HuH-7.5 (cell line): ENCODE measurements at places on chromosomes 11 and 22.

DNA sequence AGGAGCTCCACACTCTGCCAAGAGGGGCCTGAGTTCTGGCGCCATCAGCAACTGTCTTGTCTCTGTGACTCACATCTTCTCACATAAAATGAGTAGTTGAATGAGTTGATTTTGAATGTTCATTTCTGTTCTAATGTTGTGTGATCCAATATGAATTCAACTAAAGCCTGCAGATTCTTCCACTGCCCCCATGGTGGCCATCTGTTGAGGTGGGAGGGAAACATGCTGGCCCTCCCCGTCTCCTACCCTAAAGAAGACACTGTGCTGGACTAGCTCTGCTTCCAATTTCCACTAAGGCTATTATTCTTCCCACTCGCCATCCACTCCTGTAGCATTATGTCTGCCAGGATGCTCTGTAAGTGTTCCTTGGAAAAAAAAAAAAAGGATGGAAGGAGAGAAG, 555.6 kb upstream of the LARGE1 start:
- DNase-seq: no peak

DNA sequence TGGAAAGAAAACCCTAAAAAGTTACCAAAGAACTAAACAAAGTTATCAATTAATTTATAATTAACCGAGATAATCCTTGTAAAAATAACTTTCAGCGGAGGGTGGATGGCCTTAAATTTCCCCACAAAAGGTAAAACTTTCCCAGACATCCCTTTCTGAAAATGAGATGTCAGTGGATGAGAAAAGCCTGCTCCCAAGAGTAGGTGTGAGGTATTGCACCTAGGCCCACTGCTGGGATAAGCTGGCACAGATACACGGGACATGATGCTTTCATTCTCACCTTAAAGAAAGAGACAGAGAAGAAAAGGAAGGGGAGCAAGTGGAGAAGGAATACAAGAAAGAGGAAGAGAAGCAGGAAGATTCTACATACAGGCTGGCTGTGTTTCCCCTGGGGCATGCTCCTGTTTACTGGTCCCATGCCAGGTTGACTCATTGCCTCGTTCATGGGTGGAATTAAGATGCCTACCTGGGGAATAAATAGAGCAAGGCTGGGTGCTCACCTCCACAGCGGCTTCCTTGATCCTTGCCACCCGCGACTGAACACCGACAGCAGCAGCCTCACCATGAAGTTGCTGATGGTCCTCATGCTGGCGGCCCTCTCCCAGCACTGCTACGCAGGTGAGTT, at the start of gene SCGB2A2:
Gene SCGB2A2, plus strand, starts transcription at position 505 of the 625 bp plus-strand sequence. Its CDS starts 59 bp downstream, at position 564.
- DNase-seq: peak; percentile 15

DNA sequence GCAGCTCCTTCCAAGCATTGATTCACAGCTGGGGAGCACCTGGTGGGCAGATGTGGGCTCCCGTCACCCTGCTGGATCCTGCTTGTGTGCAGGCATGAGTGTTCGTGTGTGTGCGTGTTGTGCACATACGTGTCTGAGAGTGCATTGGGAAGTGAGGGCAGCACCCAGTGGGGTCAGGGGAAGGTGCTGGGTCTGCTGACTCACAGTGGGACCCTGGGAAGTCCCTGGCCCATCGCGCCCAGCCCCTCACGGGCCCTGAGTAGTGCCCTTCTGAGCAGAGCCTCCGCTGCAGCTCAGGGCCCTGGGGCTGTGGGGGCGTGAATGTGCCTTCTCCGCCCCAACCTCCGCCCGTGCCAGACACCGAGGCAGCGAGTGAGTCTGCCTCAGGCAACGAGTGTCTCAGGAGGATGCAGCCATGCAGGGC, 36.8 kb downstream of the WNT11 start:
- DNase-seq: no peak

- no peak for DNase-seq
Measured at GRCh38 chr11:121237686-121238658, 54.6 kb upstream of the SC5D start.

DNA sequence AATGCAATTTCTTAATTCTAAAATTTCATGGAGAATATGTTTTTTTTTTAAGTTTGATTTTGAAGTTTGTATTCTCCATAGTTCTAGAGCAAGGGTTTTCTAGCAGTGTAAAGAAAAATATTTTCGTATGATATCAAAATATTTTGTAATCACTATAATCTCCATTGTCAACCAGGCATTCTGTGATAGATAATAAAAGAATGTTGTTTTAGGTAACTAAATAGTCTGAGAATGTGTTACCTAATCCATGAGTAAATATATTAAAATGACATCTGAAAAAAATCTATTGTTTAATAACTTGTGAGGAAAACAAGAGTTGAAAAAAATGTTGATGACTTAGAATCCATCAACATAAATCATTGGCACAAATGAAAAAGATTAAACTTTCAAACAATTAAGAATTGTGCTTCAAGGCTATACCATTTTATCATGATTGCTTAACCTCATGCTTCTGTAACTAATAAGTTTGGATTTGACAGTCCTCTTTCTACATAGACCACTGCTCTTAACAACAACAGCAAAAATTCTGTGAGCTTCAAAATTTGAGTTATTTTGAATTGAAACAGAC, 2211.8 kb downstream of the LRRC4C start:
- DNase-seq: no peak

DNA sequence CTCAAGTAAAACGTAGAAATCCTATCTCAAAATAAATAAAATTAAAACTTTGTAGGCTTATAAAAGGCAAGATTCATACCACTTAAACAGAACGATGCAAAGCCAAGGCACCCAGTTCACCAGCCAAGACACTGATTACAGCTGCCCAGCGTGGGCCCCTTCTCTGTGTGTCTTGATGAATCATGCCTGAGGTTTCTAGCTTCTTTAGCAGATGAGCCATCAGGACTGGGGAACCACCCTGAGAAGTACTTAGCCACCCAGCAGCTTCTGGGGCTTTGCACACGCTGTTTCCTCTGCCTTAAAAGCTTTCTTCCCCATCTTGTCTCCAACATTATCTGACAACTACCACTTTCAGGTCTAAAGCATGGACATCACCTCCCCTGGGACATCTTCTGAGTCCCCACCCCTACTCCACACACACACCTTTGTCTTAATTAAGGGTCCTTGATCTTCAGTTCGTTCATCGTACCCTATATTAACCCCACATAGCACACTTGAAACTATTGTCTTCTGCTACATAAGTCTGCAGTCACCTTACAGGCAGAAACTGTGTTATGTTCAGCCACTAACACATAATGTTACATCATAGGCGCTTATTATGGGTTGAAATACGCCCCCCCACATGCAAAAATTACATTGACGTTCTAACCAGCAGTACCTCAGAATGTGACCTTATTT, 8.7 kb upstream of the LAYN start:
- no peak for DNase-seq

DNA sequence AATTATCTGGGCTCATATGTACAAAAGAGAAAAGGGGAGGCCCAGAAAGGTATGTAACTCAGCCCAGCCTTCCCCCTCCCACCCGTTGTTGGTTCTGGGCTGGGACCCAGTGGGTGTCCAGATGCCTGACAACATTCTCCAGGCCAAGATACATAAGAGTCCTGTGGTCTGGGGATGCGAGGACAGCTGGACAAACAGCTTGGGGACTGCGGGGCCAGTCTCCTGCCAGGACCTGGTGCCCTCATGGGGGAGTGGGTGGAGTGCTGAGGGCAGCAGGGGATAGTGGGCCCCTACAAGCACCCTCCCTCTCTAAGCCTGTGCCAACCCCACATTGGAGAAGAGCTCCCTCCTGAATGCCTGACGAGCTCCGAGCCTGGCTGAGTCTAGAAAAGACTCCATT, 3.5 kb upstream of the SLC22A6 start:
- DNase-seq: no peak

DNA sequence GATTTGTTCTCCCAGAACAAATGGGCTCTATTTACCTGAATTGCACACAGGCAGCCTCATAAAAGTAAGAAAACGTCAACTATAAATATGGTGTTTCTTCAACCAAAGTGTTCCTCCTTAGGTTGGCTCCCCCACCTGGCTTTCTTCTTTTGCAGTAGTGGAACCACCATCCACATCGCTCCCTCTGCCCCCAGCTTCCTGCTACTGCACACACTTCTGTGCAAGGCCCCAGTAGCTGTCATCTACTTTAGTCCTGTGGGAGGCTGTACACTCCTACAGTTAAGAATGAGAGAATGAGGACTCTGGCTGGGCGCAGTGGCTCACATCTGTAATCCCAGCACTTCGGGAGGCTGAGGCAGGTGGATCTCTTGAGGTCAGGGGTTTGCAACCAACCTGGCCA, 89.5 kb downstream of the BMAL1 start:
- DNase-seq: no peak

GRCh38 chr11:45512471-45513148, 152.8 kb downstream of the CHST1 start:
- no peak for DNase-seq

DNA sequence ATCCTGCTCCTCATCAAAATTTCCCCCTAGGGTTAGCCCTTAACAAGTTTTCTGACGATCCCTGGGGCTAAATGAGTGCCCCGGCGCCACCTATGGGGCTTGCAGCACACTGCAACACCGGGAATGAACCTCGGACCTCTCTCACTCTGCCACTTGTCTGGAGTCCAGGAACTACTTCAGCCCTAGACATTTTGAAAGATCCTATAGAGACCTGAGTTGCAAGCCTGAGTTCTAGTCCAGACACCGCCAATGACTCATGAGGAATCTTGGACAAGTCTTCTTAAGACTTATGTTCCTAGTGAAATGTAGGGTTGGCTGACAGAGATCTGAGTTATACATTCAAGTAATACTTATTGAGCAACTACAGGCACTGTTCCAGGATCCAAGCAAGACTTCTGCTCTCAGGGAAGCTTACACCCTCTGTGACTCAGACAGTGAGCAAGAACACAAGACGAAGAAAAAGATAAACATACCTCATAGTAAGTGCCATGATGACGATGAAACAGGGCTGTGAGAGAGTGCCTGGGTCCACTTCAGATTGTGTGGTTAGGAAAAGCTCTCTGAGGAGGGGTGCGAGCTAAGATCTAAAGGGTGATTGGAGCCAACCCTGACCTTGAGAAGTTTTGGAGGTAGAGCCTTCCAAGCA, 10.2 kb upstream of the STK33 start:
- DNase-seq: peak; percentile 35

GRCh38 chr11:102421261-102421660, 31.3 kb downstream of the TMEM123 start:
- DNase-seq: no peak

- no peak for DNase-seq
Measured at GRCh38 chr11:118673361-118674081, 5.9 kb downstream of the TREH start.

- no peak for DNase-seq
Measured at GRCh38 chr11:114172871-114173444, 113.4 kb downstream of the ZBTB16 start.

GRCh38 chr22:41831383-41831782, 1.5 kb upstream of the SREBF2 start:
- DNase-seq: no peak

GRCh38 chr22:34966980-34967565, 98.9 kb upstream of the ISX start:
- no peak for DNase-seq

DNA sequence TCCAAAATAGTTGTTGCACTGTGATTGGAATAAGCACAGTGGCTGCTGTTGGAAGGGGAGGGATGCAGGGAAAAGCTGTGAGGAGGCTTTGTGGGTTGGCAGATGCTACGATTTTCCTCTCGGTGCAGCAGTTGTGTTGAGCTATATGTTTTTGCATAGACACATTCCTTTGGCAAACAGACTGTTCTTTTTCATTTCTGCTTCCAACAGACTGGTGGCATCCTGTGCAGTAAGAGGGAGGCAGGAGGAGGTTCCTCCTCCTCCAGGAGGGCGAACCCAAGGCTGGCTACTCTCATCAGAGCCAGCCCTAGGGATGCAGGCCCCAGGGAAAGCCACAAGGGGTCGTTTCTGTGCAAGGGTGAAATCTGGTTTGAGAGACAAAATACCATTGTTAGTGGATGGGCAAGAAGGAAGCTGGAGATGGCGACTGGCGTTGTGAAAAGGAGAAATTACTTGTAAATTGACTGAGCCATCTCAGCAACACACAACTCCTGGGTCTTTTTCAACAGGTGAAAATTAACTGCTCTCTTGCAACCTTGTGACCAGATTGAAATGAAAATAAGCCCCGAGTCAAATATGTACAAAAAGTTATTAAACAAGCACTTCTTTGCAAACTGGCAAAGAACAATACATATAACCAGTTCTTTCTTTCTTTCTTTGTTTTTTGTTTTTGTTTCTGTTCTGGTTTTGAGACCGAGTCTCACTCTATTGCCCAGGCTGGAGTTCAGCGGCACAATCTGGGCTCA, 26.5 kb upstream of the UBASH3B start:
- DNase-seq: peak; percentile 41

DNA sequence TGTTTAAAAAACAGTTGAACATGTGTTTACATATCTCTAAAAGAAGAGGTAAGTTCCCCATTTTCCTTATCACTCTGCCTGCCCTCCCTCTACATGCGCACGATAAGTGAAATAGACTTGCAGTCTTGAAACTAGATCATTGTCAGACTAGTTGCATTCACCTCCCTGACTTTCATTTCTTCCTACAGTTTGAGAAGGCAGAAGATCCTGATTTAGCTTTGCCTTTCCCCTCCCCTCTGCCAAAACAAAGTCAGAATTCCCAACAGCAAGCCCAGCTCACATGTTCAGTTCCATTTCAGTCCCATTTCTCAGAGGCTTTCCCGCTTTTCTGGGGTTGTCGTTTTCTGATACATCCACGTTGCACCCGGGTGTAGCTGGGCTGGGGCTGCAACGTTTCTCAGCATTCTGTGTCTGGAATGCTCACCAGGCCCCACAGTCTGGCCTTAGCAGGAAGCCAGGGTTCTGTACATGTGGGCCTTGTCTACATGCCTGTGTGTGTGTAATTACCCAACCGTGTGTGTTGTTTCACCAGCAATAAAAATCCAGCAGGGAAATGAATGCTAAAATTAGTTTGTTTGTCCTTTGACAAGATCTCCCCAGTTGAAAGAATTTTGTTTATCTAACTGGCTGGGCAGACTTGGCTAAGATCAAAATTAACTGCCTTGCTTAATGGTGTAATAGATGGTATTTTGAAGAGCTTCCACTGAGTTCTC, 179.2 kb downstream of the DBX1 start:
- DNase-seq: no peak

- no peak for DNase-seq
Measured at GRCh38 chr11:36239636-36240035, 49.6 kb downstream of the COMMD9 start.

GRCh38 chr11:114075891-114076441, 16.5 kb downstream of the ZBTB16 start:
- DNase-seq: no peak

- DNase-seq: no peak
Measured at GRCh38 chr22:49648053-49648452, 179.6 kb downstream of the BRD1 start.

DNA sequence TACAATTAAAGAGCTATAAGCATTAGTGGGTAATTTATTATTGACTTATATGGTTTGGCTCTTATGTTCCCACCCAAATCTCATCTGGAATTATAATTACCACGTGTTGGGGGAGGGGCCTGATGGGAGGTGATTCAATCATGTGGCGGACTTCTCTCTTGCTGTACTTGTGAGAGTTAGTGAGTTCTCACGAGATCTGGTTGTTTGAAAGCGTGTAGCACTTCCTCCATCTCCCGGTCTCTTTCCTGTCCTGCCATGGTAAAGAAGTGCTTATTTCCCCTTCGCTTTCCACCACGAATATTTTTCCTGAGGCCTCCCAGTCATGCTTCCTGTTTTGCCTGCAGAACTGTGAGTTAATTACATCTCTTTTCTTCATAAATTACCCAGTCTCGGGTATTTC, 28.1 kb upstream of the CHORDC1 start:
- DNase-seq: no peak

GRCh38 chr11:118659314-118659952, 20.0 kb downstream of the TREH start:
- peak; percentile 89 for DNase-seq
